ENCODE measurements at places on chromosomes 4 and X. TPM values are rescaled to one million over a fixed set of nuclear protein-coding genes. Genes with fewer than 3 reads are reported as not detected.

DNA sequence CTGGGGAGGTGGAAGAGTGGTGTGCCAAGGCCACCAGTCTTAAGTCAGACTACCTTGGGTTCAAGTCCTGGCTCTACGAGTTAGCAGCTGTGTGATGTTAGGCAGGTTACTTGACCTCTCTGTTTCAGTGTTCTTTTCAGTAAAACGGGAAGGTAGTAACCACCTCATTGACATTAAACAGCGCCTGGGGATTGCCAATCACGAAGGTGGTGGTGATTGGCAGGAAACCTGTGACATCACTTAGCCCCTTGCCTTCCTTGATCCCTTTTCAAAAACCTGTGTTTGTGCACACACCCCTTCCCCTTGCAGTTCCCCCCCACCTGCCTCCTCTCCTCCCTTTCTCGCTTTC, 7.6 kb downstream of the KLF3 start:
- DNase-seq: no peak

The ESX1 gene
- polyA plus RNA-seq: not detected

GRCh38 chr4:65737672-65738071, 67.4 kb upstream of the EPHA5 start:
- no peak for DNase-seq

DNA sequence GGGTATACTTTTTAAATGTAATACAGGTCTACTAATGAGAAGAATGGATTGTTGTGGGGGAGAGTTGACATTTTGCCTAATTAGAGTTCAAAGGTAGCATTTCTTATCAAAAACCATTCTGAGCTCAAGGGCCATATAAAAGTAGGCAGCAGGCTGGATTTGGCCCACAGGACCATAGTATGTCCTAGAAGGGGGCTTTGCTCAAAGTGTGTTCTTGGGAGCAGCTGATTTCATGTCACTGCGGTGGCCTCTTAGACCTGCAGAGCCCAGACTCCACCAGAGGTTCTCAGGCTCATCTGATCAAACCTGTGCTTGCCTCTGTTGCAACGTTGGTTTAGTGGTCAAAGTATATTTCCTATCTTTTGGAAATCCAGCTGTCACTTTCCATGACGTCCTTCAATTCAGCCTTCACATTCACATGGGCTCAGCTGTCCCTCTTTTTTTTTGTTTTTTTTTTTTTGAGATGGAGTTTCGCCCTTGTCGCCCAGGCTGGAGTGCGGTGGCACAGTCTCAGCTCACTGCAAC, 34.6 kb upstream of the TENM3 start:
- DNase-seq: no peak

The MAGEA11 gene
- not detected for polyA plus RNA-seq

DNA sequence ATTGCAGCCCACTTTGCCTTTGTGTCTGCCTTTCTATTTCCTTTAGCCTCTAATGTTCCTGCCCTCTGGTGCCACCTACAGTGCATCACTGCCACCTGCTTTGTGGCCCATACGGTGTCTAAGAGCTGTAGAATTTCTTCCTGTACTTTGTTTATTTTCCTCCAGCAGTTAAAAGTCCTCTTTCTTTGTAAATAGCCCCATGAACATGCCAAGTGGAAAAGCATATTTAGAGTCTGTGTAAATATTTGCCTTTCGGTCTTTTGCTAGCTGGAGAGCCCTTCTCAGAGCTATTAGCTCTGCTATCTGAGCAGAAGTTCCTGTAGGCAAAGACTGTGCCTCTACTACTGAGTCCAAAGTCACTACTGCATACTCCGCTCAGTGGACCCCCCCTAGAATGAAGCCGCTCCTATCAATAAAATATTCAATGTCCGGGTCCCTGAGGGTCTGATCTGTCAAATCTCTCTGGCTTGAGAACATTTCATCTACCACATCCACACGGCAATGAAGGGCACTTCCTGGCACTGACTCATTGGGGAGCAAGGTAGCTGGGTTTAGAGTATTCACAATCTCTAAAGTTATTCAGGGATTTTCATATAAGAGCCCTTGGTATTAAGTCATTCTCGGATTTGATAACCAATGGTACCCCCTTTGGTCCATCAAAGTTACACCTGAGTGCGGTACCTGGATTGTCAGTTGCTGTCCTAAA, 36.3 kb downstream of the SULT1E1 start:
- no peak for DNase-seq

DNA sequence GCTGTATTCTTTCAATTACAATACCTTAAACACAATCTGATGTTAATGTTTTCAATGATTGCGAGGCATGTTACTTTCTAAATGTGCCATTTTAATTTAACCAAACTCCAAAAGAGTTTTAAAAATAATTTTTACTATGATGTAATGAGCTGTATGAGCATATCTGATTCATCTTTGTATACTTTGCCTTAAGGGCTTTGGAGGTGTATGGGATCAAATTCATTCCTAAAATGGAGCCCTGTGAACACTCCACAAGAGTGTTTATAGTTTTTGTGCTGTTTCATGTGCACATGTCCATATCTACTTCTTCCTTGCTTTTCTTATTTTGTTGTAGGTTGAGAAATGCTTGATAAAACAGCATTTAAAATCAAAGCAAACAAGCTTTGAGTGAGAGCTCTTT, 82.4 kb downstream of the ATP10D start:
- DNase-seq: no peak

DNA sequence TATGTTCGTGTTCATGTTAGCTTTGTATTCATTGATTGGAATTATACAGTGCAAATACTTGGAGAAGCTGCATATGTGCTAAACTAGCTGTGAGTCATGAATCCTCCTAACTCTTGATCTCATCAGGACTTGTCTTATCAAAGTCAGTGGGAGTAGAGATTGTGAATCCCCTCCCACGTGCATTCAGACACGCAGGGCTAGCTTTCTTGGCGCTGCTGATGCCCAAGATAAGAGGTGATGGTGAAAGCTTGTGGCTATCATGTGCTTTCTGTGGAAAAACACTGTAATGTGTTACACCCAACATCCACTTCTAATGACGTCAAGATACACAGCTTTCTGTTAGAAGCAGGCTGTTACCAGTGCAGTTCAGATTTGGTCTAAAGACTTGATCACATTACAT, 348.7 kb upstream of the HAND2 start:
- no peak for DNase-seq

DNA sequence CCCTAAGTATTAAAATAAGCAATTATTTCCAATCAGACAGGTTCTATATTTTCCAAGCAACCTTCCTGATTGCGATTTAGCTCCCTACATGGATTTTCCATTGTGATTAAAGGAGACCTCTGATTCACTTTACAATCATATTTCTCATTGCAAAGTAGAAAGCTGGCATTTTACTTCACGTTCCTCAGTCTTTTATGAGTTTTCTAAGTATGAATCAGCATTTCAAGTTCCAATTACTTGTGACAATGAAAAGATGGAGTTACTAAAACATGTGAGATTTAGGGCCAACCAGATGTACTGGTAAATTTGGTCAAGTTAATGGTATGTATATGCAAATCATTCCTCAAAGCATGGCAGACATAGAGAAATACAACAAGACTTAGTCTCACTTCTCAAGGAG, 206.2 kb downstream of the KCNIP4 start:
- no peak for DNase-seq

GRCh38 chr4:102809691-102810090, 17.7 kb downstream of the UBE2D3 start:
- no peak for DNase-seq

DNA sequence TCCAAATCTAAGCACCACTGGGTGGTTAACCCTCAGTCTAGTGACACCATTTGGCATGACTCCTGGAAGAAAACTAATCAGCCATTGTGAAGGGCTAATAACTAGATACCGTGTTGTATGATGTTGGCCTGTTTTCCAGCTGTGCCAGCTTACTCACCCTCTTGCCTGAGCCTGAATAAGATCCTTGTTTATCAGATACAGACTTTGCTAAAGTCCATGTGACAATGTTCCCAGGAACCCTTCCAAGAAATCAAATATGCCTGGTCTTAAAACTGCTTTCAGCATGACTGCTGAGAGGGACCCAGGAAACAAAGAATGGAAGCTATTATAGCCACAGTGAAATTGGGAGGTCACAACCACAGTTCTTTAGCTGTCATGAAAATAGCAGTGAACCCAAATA, 640.8 kb upstream of the INTU start:
- DNase-seq: no peak
